ENCODE measurements at places on chromosomes 3 and 15. TPM values are rescaled to one million over a fixed set of nuclear protein-coding genes. Genes with fewer than 3 reads are reported as not detected.

The GPR149 gene
- total RNA-seq: not detected

The CHST2 gene
- total RNA-seq: 8.1 TPM

The CLDN1 gene
- total RNA-seq: 64.2 TPM

The GATM gene
- 47.6 TPM for total RNA-seq

The GOLGA6L1 gene
- not detected for total RNA-seq

The SLC24A5 gene
- not detected for total RNA-seq

The SPESP1 gene
- total RNA-seq: 3.0 TPM

The CXCR6 gene
- total RNA-seq: 3.1 TPM

The SEMA3F gene
- total RNA-seq: 132 TPM

DNA sequence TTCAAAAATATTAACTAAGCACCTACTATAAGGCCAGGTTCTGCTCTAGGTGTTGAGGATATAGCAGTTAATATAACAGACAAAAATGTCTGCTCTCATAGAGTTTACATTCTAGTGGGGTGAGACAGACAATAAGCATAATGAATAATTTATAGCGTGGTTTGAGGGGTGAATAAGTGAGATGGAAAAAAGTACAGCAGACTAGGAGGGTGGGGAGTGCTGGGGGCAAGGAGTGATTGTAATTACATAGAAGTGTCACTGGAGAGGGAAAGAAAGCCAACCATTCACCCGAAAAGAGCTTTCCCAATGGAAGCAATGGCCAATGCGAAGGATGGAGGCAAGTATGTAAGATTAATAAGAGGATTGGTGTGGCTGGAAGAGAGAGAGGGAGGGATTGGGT, 552.9 kb upstream of the KCNMB2 start:
- DNase-seq: no peak

DNA sequence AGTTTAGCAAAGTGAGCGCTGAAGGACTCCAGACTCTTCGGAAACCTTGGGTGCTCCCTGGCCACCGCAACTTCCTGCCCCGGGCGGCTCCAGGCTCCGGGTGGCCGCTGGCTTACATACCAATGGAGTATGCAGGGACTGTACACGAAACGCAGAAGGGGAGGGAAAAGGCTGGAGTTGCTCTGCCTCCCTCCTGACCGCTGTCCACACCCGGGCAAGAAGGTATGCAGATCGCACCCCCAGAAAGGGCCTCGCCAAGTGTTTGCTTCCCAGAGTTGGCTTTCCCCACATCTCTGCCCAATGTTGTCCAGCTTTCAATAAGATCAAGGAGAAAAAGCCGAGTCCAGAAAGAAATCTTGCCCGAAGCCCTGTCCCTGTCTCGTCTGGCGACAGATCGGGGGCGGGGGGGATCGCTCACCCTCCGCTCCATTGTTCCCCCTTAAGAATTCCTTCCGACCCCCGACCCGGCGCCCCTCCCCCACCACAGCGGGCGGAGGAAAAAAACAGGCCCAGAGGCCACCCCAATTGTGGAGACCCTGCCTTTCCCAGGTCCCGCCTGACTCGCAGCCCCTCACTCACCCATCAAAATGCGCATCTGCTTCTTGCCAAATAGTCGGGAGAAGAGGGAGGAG, 533 bp downstream of the ARF4 start:
- DNase-seq: peak; percentile 82

DNA sequence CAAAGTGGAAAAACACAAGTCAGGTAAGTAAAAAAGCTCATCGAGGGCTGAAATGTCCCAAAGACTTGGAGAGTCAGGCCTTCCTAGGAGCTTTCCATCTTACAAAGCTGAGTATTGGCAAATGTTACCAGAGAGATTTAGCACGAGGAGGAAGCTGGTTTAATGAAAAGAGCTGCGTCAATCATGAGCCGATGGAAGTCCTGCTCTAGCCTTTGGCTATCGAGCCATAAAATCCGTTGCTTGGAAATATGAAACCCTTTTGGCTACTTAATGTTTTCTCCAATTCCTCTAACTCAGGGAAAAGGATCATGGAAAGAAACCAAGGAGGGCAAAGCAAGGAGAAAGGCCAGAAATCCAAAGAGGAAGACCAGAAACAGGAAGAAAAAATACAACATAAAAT, 1074.6 kb downstream of the FHIT start:
- no peak for DNase-seq

DNA sequence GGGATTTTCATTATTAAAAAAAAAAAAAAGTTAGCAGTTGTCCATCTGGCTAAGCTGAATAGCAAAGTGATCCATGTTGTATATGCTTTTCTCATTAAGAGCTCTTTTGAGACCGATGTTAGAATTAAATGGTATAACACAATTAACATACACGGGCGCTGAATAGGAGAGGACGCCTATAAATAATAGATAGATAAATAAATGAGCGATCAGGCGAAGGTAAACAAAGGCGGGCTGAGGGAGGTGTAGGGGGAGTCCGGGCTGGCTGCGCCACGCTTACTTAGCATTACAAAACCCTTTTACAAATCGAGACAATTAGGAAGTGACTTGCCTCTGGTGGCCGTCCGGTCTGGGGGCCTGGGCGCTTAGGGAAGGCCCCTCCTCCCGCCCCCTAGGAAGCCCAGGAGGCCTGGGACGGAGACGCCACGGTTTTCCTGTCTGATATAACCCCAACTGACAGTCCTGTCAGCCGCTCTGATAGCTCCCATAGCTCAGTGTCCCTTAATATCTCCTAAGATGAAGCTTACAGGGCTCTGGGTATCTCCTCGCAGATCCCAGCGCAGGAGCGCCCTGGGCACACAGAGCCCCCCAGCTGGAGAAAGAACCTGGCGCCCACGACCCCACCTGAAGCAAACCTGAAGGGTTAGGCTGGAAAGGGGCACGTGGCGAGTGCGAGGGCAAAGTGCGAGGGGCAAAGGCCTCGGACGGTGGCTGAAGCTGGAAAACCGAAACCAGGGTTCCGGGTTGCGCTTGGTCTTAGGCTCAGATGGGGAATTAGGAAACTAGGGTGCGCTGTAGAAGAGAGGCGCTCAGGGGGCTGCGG, 3.6 kb downstream of the SOX14 start:
- no peak for DNase-seq

DNA sequence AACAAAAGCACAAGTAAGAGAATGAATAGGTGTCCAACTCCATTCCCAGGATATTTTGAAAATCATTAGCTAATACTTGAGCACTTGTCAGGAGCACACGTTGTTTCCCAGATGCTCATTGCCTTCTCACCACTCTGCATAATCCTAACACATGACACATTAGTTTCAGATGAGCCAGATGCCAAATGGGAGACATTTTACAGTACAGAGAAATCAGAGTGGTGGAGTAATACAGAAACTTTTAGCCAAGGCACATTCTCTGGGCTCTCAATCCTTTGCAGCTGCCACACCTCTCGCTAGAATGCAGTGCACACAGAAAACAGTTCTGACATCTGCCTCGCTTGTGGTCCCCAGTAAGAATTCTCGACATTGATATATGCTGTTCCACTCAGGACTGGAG, 76.6 kb downstream of the P3H2 start:
- DNase-seq: no peak

GRCh38 chr3:1677576-1678156, 421.0 kb upstream of the CNTN4 start:
- no peak for DNase-seq

DNA sequence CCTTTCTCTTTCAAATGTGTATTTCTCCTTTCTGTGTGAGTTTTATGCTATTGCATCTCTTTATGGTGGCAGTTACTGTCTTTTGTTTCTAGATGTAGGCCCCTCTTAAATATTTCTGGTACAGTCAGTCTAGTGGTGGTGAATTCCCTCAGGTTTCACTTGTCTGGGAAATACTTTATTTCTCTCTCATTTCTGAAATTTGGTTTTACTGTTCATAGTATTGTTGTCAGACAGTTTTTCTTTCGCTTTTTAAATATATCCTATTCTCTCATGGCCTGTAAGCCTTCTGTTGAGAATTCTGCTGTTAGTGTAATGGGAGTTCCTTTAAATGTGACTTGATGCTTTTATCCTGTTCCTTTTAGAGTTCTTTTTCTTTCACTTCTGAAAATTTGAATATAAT, 874.0 kb downstream of the PLOD2 start:
- DNase-seq: no peak

- DNase-seq: no peak
These were observed 215.6 kb upstream of the UMPS start for GRCh38 chr3:124514683-124515082.

GRCh38 chr15:70470556-70471191, 292.7 kb downstream of the UACA start:
- no peak for DNase-seq

DNA sequence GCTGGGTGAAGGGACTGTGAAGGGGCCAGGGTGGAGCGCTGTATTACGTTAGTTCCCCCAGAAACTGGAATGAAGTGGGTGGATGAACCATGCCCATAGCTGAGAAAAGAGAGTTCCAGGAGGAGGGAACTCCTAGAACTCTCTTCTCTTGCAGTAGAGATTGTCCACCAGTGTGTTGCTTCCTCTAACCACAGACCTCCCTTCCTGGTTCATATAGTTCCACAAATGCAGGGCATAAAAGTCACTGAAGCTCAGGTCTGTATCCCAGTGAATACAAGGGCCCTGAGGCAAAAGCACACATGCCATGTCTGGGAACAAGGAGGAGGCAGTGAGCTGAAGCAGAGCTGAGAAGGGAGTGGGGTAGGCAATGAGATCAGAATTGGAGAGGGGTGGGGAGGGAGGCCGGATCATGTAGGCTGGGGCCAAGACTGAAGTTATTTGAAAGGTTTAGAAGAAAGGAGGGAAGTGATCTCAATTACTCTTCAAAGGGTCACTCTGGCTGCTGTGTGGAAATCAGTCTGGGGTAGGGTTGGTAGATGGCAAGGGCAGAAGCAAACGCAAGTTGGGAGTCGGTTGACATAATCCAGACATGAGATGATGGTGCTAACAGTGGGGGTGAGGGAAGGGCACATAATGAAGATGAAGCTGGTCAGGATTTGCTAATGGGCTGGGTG, 6.5 kb downstream of the A4GNT start:
- no peak for DNase-seq

- no peak for DNase-seq
These were observed 22.9 kb downstream of the BBX start for GRCh38 chr3:107545680-107546120.

GRCh38 chr15:35481992-35482391, 64.0 kb downstream of the DPH6 start:
- no peak for DNase-seq

GRCh38 chr3:172658344-172659245, 52.3 kb downstream of the NCEH1 start:
- no peak for DNase-seq

DNA sequence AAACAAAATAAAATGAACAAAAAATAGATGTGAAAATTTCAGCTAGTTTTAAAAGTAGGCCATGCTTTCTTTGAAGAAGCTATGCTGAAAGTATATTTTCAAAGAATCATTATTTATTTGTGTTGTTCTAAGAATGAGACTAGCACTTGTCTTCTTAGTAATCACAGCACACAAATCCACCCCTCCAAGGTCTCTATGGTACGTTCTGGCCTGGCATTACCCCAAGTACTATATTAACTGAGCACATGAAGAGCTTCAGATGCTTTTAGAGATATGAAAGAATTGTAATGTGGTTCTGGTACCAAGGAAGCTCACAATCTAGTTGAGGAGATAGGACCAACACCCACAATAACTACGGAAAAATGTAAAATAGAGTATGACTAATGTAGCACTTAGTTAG, 416.5 kb downstream of the PLCL2 start:
- no peak for DNase-seq

DNA sequence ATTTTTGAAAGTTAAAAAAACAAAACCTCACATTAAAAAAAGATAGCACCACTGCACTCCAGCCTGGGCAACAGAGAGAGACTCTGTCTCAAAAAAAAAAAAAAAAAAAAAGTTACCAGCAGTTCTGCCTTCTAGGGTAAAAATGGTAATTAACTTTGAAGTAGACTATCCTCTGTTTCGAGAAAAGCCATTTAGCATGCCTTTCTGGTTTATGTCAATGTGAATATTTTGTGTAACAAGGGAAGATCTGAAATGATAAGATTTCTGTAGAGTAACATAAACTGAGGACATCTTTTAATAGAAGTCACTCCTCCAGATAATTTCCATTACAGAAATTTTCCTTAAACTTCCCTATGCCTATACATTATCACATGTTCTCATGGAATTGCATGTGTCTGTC, 203.2 kb upstream of the GAP43 start:
- no peak for DNase-seq

GRCh38 chr3:16363636-16364035, 98.6 kb downstream of the OXNAD1 start:
- no peak for DNase-seq

DNA sequence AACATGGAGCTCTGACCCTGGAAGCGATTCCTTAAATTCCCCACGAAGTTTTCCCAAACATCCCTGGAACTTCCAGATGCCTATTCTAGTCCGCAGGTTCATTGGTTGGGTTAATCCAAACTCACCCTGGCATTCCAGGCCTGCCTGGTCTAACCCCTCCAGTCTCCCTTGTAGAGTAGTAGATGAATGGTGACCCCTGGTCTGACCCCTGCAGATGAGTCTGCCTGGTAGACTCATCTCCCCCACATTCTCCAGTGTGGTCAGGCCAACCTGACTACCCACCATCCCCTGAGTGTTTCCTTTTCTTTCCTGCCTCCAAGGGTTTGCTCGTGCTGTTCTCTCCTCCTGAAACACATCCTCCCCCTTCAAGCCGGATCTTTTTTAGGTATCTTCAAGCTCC, 10.8 kb upstream of the HRH1 start:
- DNase-seq: no peak

DNA sequence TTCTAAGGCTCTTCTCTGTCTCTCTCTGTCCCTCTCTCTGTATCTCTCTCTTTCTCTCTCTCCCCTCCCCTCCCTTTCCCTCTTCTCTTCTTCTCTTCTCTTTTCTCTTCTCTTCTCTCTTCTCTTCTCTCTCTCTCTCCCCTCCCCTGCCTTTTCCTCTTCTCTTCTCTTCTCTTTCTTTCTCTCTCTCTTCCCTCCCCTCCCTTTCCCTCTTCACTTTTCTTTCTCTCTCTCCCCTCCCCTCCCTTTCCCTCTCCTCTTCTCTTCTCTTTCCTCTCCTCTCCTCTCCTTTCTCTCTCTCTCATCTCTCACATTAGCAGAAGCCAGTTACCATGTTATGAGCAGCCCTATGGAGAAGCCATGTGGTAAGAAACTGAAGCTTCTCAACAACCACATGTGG, 25.0 kb upstream of the SLC25A36 start:
- DNase-seq: no peak

GRCh38 chr3:114213627-114214541, 23.5 kb downstream of the ZNF80 start:
- peak; percentile 73 for DNase-seq

GRCh38 chr15:28091313-28091712, 7.8 kb downstream of the OCA2 start:
- no peak for DNase-seq

- no peak for DNase-seq
These were observed 41.5 kb downstream of the ST8SIA2 start for GRCh38 chr15:92435145-92435544.

- no peak for DNase-seq
These were observed 150.8 kb downstream of the PDZRN3 start for GRCh38 chr3:73473898-73474416.
